Hematopoietic multipotent progenitor cell treated with erythropoietin and hydrocortisone succinate and interleukin-3 and kit ligand, for 15 days (in vitro differentiated cells): ENCODE measurements at places on chromosomes 5 and 9.

DNA sequence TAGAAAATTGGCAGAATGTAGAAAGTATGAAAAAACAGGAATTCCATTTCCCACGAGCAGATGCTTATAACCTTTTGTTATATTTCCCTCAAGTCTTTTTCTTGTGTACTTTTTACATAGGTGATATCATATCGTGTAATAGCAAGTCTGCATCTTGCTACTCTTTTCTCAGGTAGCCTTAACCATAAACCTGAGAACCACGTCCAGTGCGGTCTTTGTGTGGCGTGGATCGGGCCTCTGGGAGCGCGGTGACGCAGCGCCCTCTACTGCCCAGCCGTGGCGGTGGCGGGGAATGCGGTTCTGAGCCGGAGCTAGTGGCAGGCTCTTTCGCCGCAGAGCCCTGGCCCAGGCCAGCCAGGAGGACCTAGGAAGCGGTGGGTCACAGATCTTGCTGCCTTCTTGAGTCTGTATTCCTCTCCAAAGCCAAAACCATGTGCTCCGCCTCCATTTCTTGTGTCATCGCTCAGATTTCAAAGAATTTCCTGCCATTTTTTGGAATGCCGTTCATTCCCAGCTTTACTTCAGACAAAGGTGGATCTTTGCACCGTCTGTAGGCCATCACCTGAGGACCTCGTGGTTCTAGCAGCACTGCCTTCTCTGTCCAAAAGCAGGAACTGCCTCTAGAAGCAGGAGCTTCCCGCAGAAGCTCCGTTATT, 71.9 kb downstream of the MVB12B start:
- DNase-seq: peak; percentile 34

- no peak for DNase-seq
These were observed 28.7 kb downstream of the TTC23L start for GRCh38 chr5:34867660-34868059.

GRCh38 chr9:121278477-121279261, 10.7 kb downstream of the GSN start:
- DNase-seq: peak; percentile 62

DNA sequence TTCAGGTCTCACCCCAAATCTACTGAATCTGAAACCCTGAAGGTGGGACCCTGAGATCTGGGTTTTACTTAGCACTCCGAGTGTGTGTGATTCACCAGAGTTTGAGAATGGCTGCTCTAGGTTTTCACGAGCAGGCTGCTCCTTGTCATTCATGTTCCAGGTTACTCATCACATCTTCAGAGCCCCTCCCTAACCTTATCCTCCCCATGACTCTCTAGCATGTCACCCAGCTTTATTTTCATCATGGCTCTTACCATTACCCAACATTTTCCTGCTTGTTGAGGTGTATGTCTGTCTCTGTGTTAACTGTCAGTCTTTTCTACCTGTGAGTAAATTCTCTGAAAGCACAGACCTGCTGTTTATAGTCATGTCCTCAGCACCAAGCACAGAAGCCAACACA, 319.2 kb downstream of the NSG2 start:
- no peak for DNase-seq

- no peak for DNase-seq
These were observed 1.9 kb downstream of the TBC1D2 start for GRCh38 chr9:98253565-98253964.

GRCh38 chr9:129815278-129815677, 8.7 kb downstream of the TOR1A start:
- no peak for DNase-seq
